Esophagus squamous epithelium (tissue), 5 donors: ENCODE measurements at places on chromosomes 7 and 10.

GRCh38 chr7:25807086-25807611, 344.8 kb upstream of the NFE2L3 start:
- no peak for DNase-seq

GRCh38 chr10:122072491-122072890, 83.5 kb downstream of the TACC2 start:
- no peak for DNase-seq

GRCh38 chr7:26060733-26061677, 91.0 kb upstream of the NFE2L3 start:
- DNase-seq, result no peak

- DNase-seq, result no peak
Observed at GRCh38 chr10:103111918-103112877, 80.9 kb downstream of the NT5C2 start.

DNA sequence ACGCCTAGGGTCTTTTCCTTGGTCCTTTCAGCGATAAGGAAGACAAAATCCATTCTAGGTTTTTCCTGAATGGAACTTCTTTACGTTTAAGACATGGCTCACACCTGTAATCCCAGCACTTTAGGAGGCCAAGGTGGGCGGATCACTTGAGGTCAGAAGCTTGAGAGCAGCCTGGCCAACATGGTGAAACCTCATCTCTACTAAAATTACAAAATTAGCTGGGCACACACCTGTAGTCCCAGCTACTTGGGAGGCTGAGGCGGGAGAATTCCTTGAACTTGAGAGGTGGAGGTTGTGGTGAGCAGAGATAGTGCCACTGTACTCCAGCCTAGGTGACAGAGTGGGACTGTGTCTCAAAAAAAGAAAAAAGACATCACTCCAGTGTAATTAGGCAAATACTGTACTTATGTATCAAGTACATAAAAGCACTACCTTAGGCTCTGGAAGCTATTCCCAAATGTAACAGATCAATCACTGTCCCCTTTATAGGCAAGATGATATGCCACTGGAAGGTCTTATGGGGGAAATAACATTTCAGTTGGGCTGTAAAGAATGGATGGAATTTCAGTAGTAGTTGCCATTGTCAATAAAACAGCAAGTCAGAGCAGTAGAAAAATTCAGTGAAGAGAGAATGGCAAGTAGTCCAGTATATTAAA, 5.7 kb downstream of the STK17A start:
- no peak for DNase-seq
